Sciatic nerve (tissue), 2 donors: ENCODE measurements at places on chromosomes 11 and 22. TPM values are rescaled to one million over a fixed set of nuclear protein-coding genes. Genes with fewer than 3 reads are reported as not detected.

Gene OR8A1
- not detected for total RNA-seq

DNA sequence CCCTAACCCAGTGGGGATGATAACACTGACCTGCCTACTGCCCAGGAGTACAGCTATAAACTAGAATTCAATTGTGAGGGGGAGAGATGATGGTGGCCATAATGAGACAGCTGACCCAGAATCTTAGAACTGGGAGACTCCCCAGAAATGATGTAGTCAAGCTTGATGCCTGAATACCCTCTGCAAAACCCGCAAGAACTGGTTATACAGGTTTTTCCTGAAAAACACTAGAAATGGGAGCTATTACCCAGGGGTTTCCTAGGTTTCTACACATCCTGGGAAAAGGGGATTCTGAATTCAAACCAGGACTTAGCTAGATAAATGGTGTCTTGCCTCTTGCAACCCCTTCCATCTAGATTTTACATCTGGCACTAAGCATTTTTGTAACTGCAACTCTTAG lies 113.8 kb upstream of the NARS2 start:
- no peak for DNase-seq

- DNase-seq: no peak
Measured at GRCh38 chr11:106281455-106282173, 204.2 kb downstream of the AASDHPPT start.

- DNase-seq: no peak
Measured at GRCh38 chr11:36558571-36559413, 9.0 kb upstream of the RAG1 start.
